ENCODE measurements at places on chromosomes 2 and 18.

- DNase-seq: no peak
Observed at GRCh38 chr2:11828933-11829323, 82.5 kb downstream of the LPIN1 start.

GRCh38 chr2:174844295-174844708 lies 80.0 kb upstream of the CHRNA1 start:
- no peak for DNase-seq

DNA sequence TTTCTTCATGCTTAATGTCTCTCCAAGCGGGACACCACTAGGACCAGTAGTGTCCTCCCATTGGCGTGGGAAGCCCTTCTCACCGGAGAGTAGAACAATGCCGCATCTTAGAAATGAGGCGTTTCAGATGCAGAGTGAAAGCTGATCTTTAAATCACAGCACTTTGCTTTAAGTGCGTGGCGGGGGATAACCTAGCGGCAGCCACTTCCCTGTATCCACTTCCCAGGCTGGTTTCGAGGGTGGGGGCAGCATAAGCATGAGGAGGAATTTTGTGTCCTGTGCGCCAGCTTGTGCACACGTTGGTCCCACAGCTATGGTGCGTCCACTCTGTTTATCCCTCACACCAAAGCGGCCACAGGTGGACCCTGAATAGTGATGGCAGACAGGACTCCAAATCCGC lies 63.1 kb downstream of the MBP start:
- DNase-seq: no peak

- no peak for DNase-seq
Observed at GRCh38 chr18:22813648-22814328, 119.3 kb upstream of the RBBP8 start.

DNA sequence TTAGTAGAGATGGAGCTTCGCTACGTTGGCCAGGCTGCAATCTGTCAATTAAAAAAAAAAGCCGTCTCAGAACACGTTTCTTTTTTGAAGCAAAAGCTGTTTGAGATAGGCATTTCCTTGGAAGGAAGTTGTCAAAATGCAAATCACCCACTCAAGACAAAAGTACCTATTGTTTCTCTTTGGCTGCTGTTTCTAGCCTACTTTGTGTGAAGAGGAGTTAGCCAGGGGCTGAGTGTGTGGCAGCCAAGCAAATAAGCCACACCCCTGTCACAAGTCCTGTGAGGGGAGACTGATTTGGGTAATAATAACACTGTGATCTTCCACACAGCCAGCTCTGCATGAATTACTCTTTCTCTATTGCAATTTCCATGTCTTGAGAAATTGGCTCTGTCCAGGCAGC lies 47.4 kb upstream of the CDCA7 start:
- no peak for DNase-seq

GRCh38 chr2:238113611-238114010 lies 13.5 kb downstream of the ESPNL start:
- DNase-seq: no peak

GRCh38 chr2:73716543-73717250 lies 20.4 kb downstream of the TPRKB start:
- DNase-seq: no peak

DNA sequence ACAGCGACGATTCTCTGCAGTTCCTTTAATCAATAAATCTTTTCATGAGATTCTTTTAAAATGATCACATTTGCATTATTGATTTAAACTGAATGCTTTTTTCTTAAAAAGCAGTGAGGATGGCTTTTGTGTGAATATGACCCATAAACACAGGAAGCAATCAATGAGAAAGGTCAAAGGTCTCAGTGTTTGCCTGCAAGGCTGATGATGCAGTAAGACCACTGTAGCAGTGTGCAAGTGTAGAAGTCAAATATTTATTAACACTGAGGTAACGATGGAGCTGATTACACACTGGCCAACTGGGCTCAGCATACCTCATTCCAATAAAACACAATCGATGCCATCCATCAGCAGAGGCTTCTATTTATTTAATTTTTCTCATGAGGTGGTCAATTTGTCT lies 633.5 kb downstream of the DCDC2C start:
- no peak for DNase-seq

DNA sequence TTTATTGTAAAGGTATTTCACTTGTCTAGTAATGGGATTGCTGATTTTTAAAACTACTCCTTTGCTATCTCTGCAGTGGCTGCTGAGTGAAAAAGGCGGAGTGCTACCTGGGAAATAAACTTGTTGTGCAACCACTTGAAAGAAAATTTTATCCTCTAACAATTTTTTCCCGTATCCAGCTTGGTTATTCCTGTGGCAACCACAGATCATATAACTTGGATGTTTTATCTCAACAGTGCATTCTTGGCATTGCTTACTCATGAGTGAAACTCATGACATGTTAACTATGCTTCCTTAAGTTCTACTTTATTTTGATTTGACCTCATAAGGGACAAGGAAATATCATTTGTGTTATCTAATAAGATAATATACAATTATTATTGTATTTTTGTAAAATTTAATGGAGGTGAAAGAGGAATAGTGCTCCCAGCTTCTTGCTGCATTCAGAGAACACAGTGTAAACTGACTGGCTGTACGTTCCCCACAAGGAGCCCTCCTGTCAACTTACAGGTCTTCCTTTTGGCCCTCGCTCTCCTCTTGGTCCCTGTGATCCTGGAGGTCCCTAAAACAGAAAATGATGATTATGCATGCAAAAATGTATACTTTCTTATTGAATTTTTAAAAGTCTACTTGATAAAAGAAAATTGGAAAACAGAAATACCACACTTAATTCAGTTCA lies 82.7 kb downstream of the COL5A2 start:
- no peak for DNase-seq

All from T-helper 1 cell (primary cell).